ENCODE measurements at places on chromosomes 2 and 18. TPM values are rescaled to one million over a fixed set of nuclear protein-coding genes. Genes with fewer than 3 reads are reported as not detected.

GKN1 gene
- polyA plus RNA-seq, result 0.15 TPM

PLGLB1 gene
- 1.9 TPM for polyA plus RNA-seq

DYSF gene
- polyA plus RNA-seq, result 111 TPM

PIGN gene
- polyA plus RNA-seq, result 14.6 TPM

NEURL3 gene
- 0.13 TPM for polyA plus RNA-seq

RNF144A gene
- polyA plus RNA-seq, result 13.7 TPM

MERTK gene
- polyA plus RNA-seq, result 5.7 TPM

HMSD gene
- polyA plus RNA-seq, result not detected

CNRIP1 gene
- polyA plus RNA-seq, result 34.6 TPM

ANKZF1 gene
- polyA plus RNA-seq, result 24.7 TPM

EPB41L3 gene
- polyA plus RNA-seq, result 117 TPM

HOXD10 gene
- polyA plus RNA-seq, result not detected

MARCO gene
- 1.7 TPM for polyA plus RNA-seq

GBX2 gene
- polyA plus RNA-seq, result 0.15 TPM

SERPINB12 gene
- 0.23 TPM for polyA plus RNA-seq

SLC14A1 gene
- 1.5 TPM for polyA plus RNA-seq

ECEL1 gene
- polyA plus RNA-seq, result 0.18 TPM

CFAP65 gene
- polyA plus RNA-seq, result 0.54 TPM

CDH19 gene
- 1.5 TPM for polyA plus RNA-seq

CROCC2 gene
- 0.20 TPM for polyA plus RNA-seq

PID1 gene
- 32.8 TPM for polyA plus RNA-seq

CCDC178 gene
- polyA plus RNA-seq, result 0.44 TPM

METTL4 gene
- 12.9 TPM for polyA plus RNA-seq

RGPD4 gene
- 0.08 TPM for polyA plus RNA-seq

G6PC2 gene
- not detected for polyA plus RNA-seq

DLGAP1 gene
- polyA plus RNA-seq, result 1.4 TPM

ASXL3 gene
- 3.7 TPM for polyA plus RNA-seq

DLX1 gene
- 0.50 TPM for polyA plus RNA-seq

KIF5C gene
- polyA plus RNA-seq, result 1.3 TPM

CCL20 gene
- 2.4 TPM for polyA plus RNA-seq

TMEFF2 gene
- polyA plus RNA-seq, result 34.1 TPM

EDAR gene
- 0.26 TPM for polyA plus RNA-seq

BUB1 gene
- polyA plus RNA-seq, result 11.7 TPM

RNU2-63P gene
- polyA plus RNA-seq, result not detected

RAD51AP2 gene
- 0.04 TPM for polyA plus RNA-seq

TMEM87B gene
- polyA plus RNA-seq, result 11.6 TPM

MEP1B gene
- not detected for polyA plus RNA-seq

Measured in muscle of leg (tissue), 16 donors.